Iris pigment epithelial cell (primary cell): ENCODE measurements at places on chromosomes 12 and 14.

DNA sequence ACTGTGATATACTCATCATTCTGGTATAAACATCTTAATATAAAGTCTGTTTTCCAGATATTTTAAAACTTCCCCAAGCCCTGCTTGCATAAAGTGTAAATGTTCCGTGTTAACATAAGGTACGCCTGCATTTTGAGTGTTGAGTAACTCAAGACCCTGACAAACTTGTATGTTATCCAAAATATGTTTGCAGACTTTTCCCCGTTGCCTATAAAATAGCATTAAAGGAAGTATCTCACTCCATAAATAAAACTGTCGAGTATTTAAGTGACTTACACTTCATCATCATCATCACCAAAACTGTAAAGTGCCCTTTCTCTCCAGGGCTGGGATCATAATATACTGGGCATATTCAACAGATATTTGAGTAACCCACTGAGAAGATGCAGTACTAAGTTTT is 64.6 kb upstream of the TSPAN8 start:
- DNase-seq: no peak

GRCh38 chr12:113580437-113580836 is 108.8 kb upstream of the LHX5 start:
- no peak for DNase-seq

GRCh38 chr14:91252871-91253794 is 8.6 kb upstream of the GPR68 start:
- DNase-seq: no peak

DNA sequence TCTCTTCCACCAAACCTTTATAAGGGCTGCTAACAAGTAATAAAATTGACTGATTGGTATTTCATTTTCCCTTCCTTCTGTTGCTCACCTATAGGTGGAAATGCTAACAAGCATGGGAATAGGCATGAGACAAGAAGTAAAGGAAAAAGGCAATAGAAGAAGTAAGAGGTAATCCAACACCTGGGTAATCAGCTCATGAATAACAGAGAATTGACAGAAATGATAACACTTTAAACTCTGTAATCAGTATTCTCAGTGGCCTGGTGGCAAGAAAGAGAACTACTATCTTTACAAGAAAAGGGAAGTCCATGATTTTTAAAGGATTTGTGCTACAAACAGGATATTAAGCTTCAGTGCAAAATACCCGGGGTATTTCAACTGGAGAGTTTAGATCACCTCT is 737.8 kb downstream of the RERGL start:
- DNase-seq: no peak

DNA sequence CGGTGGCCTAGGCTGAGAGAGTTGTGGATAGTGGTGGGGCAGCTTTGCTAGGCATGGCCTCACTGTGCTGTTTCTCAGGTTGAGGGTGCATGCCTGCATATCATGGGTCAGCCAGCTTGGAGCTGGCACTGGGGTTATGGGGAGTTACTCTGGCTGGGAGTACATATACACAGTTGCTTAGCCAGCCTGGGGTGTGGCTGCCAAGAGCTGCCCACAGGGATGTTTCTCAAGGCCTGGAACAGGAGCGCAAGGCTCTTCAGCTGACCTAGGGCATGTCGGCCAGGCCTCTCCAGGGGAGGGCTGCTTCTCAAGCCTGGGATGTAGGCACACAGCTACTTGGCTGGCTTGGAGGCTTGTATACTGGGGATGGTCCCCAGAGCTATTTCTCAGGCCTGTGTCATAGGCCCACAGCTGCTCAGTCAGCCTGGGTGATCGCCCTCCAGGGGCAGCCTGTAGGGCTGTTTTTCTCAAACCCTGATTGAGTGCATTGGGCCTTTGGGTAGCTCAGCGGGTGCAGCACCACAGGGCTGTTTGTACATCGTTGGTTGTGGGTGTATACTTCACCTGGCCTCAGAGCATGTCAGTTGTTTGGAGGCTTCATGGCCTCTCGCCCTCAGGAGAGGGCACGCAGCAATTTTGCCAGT is 114.9 kb downstream of the METTL25 start:
- DNase-seq: no peak

- no peak for DNase-seq
Measured at GRCh38 chr12:57616383-57617101, 5.3 kb downstream of the ARHGEF25 start.

DNA sequence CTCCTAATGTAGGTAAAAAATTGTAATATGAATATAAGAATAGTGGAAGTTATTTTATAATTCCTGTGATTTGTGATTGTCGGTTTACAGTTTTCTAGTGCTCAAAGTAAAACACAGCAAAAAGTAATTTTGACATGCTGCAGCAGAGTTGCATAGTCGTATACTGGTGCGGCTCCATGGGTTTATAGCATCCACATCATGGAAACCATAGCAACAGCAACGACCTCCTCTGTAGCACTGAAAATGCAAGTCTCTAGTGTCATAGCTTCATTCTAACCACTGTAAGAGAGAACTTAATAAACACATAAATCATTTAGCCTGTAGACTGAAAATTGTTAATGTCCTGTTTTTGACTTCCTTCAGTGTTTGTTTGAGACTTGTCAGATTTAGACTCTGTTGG is 574.3 kb downstream of the KCNH5 start:
- no peak for DNase-seq

DNA sequence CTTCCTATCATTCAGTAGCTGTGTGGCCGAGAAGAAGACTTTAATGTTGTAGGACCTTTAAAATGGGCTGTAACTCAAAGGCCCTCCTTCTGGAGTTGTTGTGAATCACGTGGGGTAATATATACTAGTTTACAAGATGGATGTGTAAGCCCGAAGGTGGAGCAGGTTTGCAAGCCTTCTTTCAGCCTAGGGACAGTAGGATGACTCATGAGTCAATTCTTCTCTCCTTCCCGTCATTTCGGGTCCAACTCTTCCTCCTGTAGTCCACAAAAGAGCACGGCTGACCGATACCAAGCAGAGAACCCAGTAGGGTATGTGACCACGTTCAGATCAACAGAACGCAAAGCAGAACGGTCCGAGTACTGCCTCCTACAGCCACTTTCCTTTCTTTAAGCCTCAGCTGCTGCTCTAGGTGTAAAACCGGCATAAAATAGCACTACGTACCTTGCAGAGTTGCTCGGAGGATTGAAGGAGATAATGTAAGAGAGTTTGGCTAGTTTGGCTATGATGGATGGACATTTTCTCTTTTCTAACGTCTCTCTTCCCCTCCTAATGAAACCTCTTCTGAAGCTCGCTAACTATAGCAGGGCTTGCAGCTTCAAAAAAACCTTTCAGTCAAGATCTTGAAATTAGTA is 1.3 kb upstream of the RASSF3 start:
- DNase-seq: peak; percentile 53
